ENCODE measurements at places on chromosomes 5 and 9.

DNA sequence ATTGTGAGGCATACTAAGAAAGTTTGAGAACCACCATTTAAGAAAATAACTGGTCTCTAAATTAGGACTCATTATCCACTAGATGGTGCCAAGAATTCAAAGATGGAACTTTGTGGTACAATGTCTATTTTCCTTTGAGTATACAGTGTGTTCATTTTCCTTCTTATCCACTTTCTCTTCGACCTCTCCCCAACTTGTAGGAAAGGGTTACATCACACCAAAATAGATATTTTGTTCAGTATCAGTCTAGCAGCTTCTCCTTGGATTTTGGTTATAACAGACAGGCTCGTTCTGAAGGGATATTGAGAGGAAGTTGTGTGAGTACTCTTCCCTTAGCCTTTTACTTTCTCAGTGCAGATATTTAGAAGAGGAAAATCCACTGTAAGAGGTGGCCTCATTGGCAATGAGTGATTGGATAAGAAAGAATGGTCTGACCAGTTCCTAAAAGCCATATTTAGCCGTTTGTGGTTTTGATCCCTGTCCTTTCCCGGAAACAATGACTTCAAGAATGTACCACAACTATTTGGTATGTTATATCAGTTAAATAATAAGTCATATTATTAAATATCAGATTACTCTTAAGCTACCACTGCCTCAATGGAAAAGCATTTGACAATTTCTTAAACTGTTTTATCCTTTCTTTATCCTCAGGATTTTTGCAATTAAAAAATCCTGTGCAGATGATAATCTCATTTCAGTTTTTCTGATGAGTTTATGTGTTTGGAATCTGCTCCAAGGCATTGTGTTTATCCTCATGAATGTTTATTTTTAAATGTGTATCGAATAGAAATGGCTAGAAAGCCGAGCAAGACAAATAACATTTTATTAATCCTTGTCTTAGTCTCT lies 69.0 kb upstream of the GRAMD2B start:
- peak; percentile 96 for DNase-seq

DNA sequence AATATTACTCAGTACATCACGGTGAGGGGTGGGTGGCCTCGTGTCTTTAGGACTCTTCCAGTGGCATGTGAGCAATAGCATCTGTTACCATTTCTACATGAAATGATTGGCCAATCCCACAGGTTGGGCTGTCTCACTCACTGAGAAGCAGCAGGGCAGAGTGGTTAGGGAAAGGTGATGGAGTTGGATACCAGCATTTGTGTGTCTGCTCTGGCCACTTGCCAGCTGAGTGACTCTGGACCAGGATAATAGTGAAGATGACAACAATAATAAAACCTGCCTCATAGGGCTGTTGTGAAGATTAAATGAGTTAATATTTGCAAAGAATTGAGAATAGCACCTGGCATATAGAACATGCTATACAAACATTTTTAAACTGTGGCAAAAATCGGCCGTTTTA lies 42.0 kb downstream of the IQGAP2 start:
- DNase-seq = no peak

DNA sequence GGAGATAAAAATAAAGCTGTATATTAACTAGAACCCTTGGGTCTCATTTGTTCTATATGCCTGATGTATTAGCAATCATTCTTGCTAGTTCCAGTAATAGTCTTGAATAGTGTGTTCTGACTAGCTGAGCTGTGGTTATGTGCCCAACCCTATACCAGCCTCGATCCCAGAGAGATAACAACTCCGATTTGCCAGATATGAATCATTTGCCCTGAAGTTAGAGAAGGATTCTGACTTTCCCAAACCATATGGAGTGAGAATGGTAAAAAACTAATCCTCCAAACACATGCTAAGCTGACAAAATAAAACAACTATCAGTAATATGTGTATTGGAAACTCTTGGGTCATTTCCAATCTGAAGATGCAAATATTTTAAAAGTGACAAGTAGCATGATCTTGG lies 64.8 kb downstream of the ALDH1A1 start:
- peak; percentile 7 for DNase-seq

DNA sequence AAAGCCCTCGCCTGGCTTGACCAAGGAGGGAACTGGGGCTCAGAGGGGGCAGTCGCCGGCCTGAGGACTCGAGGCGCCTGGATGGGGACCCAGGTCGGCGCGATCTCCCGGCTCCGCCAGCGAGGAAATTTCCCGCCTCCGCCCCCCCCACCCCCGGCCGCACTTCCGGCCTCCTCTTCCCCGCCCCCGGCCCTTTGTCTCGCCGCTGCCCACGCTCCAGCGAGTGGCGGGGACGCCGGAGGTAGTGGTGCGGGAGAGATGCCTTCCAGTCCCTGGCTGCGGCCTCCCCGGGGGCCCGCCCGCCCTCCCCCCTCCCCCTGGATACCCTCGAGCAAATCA lies 448 bp upstream of the GPRIN1 start:
- no peak for DNase-seq

DNA sequence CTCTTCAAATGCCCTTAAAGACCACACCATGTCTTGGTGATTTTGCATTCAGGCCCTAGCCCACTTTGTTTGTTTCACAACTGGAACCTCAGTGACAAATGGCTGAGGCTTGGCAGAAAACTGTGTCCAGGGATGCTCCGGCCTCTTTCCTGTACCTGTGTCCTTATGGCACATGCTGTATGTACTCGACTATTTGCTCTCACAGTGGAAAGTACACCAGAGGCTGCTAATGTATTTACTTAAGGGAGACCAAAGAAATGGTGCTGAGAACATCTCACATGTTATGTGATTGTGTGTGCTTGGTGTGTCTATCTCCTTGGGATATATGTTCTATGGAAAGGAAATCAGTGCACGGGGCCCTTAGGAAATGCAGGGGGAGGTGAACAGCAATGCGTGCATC lies 263.3 kb downstream of the GADD45G start:
- DNase-seq = no peak

DNA sequence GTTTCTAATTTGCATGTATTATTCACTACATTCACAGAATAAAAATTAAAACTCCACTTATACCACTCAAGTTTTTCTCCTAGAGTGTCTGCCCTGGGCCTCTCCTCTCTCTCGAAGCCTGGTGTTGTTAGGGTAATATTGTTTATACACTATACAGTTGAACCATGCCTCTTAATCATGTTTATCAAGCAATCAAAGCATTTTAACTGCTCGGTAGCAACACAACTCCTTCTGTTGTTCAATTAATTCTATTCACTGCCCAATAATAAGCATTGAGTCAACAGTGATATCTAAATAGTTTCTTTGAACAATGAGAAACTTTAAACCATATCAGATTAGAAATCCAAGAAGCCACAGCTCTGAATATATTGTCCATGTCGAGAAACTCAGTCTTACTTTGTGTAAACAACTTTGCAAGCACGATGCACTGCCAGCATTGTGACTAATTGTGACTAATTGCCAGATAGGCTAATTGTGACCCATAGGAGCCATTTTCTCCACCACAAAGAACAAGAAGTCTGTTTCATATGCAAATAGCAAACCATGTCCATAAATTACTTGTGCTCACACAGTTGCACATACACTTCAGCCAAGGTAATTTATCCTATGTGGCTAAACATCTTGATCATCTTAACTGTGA lies at the start of gene DNAH5:
TSS of gene DNAH5 (minus strand) at position 129 of the 640 bp plus-strand sequence. CDS start 250 bp downstream, outside the sequence.
- DNase-seq = no peak

DNA sequence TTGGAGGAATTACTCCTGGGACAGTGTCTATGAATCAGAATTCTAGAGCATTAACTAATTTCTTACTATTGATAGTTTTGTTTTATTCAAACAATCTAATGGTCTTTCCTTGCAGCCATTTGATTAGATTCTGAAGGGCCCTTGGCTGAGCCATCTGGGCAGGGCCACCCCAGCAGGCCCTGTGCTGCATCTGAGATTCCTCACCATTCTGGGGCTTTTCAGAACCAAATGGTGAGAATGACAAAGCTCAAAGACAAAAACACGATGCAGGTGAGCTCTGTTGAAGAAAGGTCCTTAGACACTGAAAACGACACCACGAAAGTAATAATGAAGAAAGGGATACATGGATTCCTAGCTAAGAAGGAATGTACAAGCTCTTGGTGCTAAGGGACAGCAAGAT lies 321.0 kb upstream of the IRX4 start:
- DNase-seq = no peak

DNA sequence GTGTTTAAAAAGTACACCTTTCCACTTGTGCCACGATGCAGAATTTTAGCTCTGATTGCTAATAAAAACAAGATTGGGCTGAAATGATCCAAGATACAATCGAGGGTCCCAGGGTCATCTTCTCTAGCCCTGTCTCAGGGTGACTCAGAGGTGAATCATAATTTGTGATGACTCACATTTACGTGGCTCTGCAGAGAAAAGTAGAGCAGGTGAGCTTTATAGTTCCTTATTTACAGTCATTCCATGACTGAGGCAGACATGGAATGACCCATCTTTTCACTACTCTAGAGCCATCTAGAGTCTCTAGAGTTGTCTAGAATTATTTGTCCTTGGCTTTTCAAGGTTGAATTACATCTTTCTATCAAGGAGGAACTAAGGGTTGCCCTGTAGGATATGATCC lies 155.2 kb downstream of the GAS1 start:
- DNase-seq = no peak

- DNase-seq = no peak
Observed at GRCh38 chr5:113692891-113693457, 179.5 kb downstream of the YTHDC2 start.

- no peak for DNase-seq
Observed at GRCh38 chr9:91421128-91421765, 2.4 kb downstream of the NFIL3 start.

DNA sequence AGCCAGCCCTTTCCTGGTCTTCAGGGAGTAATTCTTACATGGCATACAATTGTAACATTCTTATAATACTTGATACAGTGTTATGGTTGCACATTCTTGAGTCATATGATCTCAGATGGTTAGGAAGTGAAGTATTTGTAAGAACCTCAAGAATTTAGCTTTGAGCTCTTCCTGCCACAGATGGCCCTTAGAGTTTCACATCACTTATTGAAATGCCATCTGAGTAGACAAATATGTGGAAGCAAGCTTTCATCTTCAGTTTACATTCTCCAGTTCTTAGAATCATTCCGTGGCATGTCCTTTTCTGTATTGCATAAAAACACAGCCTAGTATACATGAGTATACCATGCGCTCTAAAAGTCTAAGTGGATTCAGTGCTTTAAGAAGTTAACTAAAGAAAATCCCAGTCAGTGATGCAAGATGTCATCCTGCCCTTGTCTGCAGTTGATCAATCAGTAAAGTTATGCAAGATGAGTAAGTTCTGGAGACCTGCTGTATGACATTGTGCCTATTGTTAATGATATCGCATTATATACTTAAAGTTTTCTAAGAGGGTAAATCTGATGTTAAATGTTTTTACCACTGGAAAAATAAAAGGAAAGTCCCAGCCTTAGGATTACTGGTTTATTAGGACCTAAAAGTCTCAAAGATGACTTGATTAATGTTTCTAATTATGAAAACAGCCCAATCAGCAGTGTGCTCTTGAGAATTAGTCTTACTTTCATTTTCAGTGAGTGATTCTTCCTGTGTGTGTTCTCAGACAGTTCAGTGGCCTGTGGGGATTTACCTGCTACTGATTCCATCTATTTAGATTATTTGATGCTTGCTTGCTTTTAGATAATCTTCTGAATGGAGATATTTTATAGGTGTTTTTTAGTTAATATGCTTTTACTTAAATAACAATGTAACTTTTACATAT lies 29.4 kb downstream of the RHOBTB3 start:
- DNase-seq = peak; percentile 93

DNA sequence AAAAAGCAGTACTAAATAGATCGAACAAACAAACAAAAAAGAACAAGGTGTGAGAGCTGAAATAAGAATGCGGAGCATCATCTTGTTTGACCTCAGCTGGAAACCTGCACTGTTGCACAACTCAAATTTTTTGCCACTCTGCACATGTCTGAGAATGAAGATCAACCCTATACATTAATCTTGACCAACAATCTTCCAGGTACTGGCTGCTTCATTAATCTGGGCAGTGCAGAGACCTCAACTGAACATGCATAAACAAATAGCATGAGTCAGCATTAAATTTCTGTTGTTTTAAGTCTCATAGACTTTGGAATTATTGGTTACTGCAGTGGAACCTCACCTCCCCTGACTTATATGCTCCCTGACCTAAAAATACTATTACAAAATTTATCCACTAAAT lies 114.6 kb upstream of the FTMT start:
- DNase-seq = no peak

GRCh38 chr9:101601904-101602765 lies 7.4 kb upstream of the PPP3R2 start:
- peak; percentile 11 for DNase-seq

- no peak for DNase-seq
Observed at GRCh38 chr5:149220750-149221149, 50.9 kb upstream of the AFAP1L1 start.

DNA sequence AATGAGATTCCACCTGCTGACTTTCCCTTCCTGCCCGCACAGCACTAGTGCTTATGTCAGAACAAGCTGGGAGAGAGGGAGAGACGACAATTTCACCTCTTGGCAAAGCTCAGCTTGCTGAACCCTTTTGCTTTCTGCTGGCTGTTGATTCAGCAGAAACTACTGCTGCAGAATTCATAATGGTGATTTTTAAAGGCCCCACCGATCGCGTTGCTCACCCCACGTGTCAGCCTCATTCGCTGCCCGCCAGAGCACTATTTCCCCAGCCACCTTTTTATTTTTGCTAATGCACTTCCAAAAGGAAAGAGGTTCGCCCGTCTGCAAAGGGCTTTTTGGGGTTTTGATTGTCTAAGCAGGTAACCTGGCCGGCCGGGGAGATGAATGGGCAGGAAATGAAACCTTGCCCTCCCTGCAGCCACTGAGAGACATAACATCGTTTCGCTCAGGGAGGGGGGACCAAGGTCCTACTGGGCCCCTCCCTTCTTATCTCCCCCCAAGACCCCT lies 1.3 kb downstream of the PPP2R2B start:
- no peak for DNase-seq

DNA sequence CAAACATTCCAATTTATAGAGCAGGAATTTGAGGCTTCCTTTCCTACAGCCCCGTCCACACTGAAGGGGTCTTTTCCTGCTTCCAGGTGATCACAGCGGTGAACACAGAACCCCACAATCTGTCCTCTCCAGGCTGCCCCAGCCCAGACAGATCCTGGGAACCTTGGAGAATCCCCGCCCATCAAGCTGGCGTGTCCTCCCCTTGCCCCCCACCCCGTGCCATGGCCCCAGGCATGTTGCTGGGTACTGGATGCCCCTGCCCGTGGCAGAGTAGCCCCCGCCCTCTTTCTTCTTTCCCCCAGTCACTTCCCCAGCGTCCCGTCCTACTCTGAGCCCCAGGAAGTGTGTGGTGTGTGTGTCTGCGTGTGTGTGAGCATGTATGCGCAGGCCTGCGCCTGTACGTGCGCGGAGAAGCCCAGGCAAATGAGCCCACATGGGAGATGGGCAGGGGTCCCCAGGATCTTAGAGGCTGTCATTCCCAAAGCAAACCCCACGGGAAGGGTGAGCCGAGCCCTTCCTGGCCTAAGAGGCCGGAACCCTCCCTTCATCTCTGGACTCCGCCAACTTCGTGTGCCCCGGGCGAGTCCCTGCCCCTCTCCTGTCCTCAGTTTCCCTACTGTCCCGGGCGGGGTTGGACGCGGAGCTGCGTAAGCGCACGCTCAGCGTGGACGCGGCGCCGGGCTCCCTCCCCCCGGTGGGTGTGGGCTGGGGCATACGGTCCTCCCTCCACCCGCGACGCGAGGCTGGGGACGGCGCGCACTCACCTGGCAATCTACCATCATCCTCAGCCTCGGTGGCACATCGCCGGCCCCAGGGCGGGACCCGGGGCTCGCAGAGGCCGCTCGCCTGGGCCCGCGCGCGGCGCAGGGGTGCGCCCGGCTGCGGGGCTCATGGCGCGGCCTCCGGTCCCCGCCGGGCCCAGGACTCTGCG lies 15.2 kb downstream of the GBGT1 start:
- no peak for DNase-seq

GRCh38 chr5:42645138-42645537 lies 111.5 kb upstream of the CCDC152 start:
- no peak for DNase-seq

Measured in AG09309 (cell line).